Foreskin fibroblast (primary cell): ENCODE measurements at places on chromosomes 2 and 18.

DNA sequence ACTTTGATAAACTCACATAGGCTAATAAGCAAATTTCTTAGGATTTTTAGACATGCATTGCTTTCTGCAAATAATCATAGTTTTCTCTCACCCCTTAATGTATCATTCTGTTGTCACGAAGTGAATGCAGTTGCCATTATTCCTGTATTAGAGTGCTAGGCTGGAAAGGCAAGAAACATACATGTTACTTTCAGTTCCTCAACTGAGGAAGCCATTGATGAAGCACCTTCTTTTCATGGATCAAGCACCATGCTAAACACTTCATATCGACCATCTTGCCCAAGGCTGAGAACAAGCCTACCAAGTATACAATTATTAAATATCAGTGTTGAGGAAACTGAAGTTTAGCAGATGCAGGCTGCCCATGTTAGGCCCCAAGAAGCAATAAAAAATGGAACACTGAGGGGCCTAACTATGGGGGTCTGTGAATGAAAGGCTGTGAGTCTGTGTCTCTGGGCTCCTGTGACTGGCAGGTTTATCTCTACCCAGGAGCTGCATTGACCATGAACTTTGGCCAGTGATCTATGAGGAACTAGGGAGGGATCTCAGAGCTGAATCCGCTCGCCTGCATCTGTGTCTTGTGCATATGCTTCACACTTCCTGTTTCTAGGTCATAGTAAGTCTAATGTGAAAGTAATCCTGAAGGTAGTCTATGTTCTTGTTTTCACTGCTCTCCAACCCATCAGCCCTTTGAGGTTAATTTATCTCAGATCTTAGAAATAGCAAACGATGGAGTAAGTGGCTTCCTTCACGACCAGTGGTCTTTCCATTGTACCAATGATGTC is 16.0 kb upstream of the TSPYL6 start:
- DNase-seq: no peak

GRCh38 chr2:226411727-226412360 is 387.8 kb downstream of the IRS1 start:
- DNase-seq: peak; percentile 39

DNA sequence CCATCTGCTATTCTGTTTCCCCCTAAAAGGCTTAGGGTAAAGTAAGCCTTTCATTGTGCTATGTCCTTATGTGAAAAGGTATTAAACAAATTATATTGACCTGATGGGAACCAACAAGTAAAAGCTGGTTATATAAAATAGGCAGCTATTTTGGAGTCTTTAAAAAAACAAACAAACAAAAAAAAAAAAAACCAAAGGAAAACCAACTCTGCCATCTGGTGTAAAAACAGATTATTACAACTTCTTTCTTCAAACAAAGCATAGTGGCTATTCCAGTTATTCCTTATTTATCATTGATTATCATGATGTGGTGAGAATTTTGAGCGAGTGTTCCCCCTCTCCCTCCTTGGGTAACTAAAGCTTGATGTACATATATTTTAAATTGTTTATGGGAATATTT is 122.3 kb upstream of the FHL2 start:
- peak; percentile 50 for DNase-seq

- no peak for DNase-seq
Observed at GRCh38 chr2:85854897-85855296, 33.9 kb downstream of the ST3GAL5 start.

- no peak for DNase-seq
Observed at GRCh38 chr2:3462493-3463104, 56.7 kb downstream of the ADI1 start.

DNA sequence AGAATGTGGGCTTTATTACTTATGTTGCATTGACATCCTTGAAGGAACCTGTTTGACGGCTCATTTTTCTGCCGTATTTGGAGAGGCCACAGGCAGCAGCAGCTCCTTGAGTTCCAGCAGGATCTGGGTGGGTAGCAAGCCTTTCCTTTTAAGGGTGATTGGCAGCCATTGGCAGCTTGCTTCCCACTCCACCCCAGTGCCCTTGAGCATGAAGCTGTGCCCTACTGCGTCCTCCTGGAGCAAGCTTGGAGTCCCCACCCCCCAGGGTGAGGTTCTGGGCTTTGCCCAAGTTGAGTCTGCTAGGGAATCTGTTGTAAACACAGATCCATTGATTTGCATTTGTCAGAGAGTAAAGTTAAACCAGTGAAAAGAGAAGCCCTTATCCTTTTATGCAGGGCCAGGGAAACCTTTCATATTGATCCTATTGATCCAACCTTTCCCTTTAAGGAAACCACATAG is 9.2 kb downstream of the ONECUT2 start:
- no peak for DNase-seq

GRCh38 chr2:55985406-55985805 is 61.8 kb upstream of the EFEMP1 start:
- no peak for DNase-seq

GRCh38 chr2:108586116-108586515 is 51.8 kb downstream of the LIMS1 start:
- peak; percentile 32 for DNase-seq

- no peak for DNase-seq
Observed at GRCh38 chr18:59994357-59994756, 94.6 kb downstream of the PMAIP1 start.

GRCh38 chr18:9323750-9324445 is 10.7 kb upstream of the TWSG1 start:
- peak; percentile 39 for DNase-seq
